Cerebellar nuclear complex (tissue), 1 donor: ENCODE measurements at places on chromosomes 3 and 15.
A peak's percentile ranks its signal among the peaks of the same experiment; 100 is the strongest.

DNA sequence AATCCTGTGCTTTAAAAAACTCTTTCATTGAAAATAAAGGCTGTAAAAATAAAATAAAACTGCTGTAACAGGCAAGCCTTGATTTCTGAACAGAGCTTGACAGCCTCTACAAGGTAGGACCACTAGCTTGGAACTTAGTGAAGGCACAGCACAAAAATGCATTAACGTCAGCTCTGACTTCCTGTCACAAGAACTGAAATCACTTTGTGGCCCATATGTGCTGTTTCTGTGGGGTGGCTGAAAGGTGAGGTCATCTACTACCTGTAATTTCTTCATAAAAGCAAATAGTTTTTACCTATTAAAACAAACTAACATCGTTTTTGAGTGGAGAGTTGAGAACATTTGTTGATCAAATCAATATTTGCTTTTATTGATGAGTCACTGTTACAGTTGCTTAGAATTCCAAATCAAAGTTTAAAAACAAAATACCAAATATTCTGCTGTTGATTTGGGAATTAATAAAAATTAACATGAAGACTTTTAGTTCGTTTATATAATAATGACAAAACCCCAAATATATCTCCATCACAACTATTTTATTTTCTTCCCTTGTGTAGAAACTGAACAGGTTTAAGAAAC, 1034.1 kb downstream of the MCTP2 start:
- no peak for DNase-seq

GRCh38 chr3:157248590-157249422, 88.9 kb upstream of the CCNL1 start:
- DNase-seq, result no peak

- no peak for DNase-seq
Observed at GRCh38 chr3:103009609-103010008, 574.8 kb downstream of the ZPLD1 start.

DNA sequence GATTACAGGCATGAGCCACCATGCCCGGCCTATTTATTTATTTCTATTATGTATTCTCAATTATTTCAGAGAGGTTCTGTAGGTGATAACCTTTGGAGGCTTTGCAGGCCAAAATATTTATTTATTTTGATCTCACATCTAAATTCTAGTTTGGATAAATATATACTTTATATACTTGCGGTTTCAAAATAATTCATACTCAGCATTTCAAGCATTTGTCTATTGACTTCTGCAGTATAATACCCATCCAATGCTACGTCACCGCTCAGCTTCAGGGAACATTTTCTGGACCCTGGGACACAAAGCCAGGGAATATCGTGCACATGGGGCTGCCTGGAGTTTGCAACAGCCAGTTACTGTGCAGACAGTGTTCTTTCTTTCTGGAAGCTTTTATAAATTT, 22.6 kb downstream of the CGGBP1 start:
- no peak for DNase-seq

DNA sequence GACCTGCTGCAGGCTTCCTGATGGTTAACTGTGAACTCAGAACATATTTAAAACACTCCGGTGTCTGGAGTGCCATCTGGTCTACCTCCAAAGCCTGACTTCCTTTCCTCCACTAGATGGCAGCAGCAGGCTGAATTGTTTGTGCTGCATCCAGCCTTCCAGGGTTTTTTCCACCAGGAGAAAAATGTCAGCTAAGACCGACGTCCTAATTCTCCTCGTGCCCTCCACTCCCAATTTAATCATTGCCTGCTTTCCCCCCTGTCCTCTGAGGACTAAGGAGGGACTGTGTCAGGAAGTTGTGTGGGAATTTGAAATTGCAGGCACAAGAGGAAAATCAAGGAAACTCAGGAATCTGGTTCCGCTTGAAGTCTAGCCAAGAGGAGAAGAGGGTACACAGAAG, 165.2 kb upstream of the UMPS start:
- DNase-seq, result no peak

DNA sequence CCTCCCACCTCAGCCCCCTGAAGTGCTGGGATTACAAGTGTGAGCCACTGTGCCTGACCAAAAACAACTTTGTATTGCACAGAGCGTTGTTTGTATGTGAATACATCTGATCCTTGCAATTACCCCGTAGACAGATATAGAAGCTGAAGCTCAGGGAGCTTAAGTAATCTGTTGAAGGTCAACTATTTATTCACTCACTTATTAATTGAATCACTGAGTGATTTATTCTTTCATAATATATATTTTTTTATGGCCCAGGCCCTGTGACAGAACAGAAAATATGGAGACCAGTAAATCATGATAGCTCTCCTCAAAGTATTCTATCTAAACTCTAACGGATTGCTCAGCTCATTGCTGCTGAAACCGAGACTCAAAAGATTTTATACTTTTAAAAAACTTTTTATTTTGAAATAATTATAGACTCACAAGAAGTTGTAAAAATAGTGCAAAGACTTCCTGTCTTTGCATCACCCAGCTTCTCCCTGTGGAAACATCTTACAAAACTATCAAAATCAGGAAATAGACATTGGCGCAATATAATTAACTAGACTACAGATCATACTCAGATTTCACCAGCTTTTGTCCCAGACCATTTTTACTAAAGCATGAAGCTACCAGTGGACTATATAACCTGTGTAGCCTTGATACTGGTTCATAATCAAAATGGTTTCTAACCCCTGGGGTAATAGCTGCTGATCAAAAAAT, 466.1 kb downstream of the PDCD6IP start:
- DNase-seq, result no peak

GRCh38 chr3:121574449-121574848, 6.7 kb downstream of the ARGFX start:
- no peak for DNase-seq

- DNase-seq, result no peak
Observed at GRCh38 chr3:16337856-16338540, 73.0 kb downstream of the OXNAD1 start.

DNA sequence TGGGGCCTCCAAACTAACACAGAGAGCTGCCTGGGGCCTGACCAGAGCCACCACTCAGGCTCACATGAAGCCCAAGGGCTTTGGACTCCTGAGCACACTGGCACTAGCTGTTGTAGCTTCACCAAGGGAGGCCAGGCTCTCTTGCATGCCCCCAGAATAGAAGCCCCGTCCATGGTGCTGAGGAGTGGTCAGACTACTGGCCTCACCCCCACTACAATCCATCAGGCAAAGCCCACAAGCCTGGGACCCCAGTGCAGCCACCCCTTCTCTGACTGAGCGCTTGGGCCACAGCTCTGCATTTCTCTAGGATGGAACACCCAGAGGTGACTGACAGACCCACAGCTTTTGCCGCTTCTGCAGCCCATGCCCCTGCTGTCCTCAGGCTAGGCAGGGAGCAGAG, 180.8 kb downstream of the PYDC2 start:
- no peak for DNase-seq

GRCh38 chr3:188174317-188175044, 20.5 kb downstream of the LPP start:
- no peak for DNase-seq

DNA sequence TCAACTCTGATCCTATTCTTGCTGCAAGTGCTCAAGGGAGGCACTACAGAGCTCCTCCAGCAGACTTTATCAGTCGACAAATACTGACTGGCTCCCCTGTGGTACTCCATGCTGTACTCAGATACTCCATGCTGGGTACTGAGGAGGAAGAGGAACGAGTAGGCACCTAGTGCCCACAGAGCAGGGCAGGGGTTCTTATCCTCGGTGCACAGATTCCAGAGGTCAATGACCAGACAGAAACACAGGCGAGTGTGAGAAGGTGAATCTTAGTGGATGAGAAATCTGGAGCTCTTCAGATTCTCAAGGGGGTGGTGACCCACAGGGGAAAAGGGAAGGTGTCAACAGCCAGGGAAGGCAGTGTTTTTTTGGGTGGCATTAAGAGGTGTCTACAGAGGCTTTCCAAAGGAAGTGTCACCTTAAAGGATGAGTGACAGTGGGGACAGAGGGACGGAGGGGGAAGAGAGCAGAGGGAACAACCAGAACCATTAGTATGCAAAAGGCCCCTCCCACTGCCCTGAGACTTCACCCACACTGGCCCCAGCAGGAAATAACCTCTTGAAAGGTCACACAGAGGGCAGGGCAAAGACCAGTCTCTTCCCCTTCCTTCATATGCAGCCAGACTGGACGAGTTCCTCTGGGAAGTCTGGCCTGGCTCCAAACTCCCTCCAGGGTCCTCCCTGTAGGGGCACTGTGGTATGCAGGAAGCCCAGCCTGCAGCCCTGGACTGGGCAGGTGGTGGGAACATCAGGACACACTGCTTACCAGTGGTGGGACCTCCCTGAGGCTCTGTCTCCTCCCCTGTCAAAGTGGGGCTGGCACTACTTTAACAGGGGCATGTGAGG, 27.5 kb downstream of the CCDC12 start:
- DNase-seq, result no peak

DNA sequence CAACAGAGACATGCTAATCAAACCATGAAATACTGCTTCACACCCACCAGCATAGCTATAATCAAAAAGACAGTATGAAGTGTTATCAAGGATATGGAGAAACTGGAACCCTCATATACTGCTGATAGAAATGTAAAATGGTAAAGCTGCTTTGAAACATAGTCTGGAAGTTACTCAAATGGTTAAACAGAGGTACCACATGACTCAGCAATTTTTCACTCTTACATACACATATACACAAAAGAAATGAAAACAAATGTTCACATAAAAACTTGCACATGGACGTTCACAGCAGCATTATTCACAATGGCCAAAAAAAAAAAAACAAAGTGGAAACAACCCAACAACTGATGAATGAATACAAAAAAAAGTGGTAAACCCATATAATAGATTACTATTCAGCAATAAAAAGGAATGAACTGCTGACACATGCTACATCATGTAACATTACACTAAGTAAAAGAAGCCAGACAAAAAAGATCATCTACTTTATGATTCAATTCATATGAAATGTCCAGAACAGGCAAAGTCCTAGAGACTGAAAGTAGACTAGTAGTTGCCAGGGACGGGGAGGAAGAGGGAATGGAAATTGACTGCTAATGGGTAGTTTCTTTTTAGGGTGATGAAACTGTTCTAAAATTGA, 23.2 kb downstream of the ZNF148 start:
- no peak for DNase-seq

- DNase-seq, result no peak
Observed at GRCh38 chr3:46212101-46212500, 4.0 kb upstream of the CCR1 start.

- DNase-seq, result peak; percentile 80
Observed at GRCh38 chr3:183116025-183116614, 16.8 kb upstream of the MCCC1 start.

GRCh38 chr15:61889706-61890105, 170.5 kb downstream of the VPS13C start:
- DNase-seq, result no peak

- no peak for DNase-seq
Observed at GRCh38 chr15:28021281-28022039, 77.7 kb downstream of the OCA2 start.

DNA sequence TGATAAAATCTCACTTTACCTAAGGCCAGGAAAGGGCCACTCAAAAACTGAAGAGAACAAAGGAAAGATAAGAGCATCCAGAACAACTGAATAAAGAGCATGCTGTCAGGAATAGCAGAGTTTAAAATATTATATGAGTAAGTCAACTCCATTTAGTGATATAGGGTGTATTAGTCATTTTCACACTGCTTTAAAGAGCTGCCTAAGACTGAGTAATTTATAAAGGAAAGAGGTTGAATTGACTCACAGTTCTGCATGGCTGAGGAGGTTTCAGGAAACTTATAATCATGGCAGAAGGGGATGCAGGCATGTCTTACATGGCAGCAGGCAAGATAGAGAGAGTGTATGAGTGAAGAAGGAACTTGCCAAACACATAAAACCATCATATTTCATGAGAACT, 778.0 kb upstream of the NECTIN3 start:
- DNase-seq, result no peak

GRCh38 chr3:48064292-48064829, 48.1 kb upstream of the MAP4 start:
- no peak for DNase-seq

DNA sequence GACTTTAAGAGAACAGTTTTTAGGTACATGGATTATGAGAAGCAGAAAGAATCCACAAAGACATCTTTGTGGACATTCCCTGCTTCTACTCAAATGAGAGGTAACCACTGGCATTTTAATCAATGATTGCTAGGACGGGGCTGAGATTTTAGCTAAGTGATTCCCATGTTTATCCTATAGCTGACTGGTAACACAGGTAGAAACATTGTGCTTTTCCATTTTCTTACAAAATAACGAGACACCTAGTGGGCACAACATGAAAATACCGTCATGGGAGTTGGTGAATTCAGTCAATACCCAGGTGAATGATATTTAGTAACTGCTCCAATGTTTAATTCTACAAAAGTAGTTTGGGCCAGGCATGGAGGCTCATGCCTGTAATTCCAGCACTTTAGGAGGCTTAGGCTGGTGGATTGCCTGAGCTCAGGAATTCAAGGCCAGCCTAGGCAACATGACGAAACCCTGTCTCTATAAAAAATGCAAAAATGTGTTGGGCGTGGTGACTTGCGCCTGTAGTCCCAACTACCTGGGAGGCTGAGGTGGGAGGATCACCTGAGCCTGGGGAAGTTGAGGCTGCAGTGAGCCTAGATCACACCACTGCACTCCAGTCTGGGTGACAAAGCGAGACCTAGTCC, 37.2 kb upstream of the DENND4A start:
- no peak for DNase-seq

DNA sequence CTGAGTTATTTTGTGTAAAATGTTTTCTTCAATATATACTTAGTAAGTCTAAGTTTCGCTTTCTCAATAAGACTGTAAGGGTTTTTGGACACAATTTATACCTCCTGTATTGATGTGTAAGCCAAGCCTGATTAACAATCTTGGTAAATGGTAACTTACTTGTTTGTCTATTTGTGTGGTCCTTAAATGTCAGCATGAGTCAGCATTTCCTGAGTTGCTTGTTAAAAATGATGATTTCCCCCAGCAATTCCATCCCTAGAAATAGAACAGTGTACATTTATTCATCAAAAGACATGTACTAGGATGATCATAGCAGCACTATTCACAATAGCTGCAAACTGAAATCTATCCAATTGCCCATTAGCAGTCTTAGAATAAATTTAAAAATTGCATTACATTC, 53.4 kb upstream of the LRIG1 start:
- no peak for DNase-seq

DNA sequence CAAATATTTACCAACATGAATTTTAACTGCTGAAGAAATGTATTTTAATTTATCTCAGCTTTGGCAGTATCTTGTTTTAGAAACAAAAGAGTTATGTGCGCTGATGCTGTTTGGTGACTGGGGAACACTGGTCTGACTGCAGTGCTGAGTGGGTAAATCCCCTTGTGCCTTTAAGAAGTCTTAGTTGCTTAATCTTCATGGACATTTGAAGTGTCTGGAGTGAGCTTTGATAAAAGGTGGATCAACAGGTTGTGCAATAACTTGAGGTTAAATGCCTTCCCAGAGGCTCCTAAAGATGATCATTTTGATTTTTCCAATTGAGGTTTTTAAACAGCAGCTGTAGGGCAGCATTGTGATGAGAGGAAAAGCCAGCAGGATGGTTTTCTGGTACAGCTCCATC, 68.7 kb downstream of the TP63 start:
- DNase-seq, result no peak
